ENCODE measurements at places on chromosomes 4 and X.

GRCh38 chrX:155888139-155888538 lies 7.0 kb downstream of the VAMP7 start:
- DNase-seq: no peak

GRCh38 chr4:59598330-59598618 lies 1601.9 kb upstream of the ADGRL3 start:
- no peak for DNase-seq

- no peak for DNase-seq
Measured at GRCh38 chr4:3765271-3766035, 732 bp upstream of the ADRA2C start.

- no peak for DNase-seq
Measured at GRCh38 chr4:152605031-152605430, 69.1 kb upstream of the FBXW7 start.

DNA sequence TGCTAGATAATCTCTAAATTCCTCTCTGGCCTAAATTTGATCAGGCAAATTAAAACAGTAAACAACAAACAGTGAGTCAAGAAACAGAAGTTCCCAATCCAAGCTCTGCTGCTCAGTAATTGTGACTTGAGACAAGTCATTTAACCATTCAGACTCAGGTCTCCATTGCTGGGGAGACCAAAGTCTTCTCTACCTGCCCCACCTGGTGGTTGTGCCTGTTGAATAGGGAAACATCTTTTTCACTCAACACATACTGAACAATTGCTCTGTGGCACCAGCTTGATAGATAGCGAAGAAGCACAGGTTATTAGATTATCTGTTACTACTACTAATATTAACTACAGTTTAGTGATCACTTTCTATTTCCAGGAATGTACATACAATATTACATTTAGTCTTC lies 112.1 kb upstream of the EOLA2 start:
- DNase-seq: no peak
